ENCODE measurements at places on chromosomes 2 and 18. TPM values are rescaled to one million over a fixed set of nuclear protein-coding genes. Genes with fewer than 3 reads are reported as not detected.

DNA sequence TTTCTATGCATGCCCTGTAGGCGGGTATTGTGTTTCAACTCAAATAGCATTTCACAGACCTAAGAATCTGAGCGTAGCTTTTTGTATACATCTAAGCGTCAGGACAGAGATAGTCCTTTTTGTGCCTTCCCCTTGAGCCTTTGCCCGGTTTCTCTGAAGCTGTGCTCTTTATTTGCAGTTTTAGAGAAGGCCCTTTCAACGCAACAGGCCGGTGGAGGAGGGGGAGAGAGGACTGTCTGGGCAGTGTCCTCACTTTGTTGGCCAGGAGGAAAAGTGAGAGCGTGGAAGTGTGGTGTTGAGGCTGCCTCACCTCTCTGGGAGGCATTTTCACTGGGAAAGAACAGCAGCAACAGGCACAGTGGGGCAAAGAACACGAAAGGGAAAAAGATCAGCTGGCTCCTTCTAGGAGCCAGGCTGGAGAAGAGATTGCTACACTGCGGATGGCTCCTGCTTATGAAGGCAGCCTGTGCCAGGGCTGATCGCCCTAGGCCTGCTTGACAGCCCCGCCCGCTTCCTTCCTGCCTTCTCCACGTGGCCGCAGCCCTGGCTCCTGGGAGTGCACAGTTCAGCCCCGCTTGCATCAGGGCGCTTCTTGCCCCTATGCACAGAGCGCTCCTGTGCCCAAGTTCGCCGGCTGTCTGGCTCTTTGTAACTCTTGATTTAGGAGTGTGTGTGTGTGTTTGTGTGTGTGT, 195.6 kb upstream of the POU3F3 start:
- H3K4me1 ChIP-seq: no peaks in the 10 kb centered on the region
- DNase-seq: no peak
- no peak overlapping the region for H3K4me3 ChIP-seq
- H3K27ac ChIP-seq: no peak overlapping the region
- H3K36me3 ChIP-seq: no peaks in the 10 kb centered on the region

GRCh38 chr2:210007895-210008294, 5.5 kb downstream of the RPE start:
- H3K27ac ChIP-seq: no peak overlapping the region
- no peaks in the 10 kb centered on the region for H3K36me3 ChIP-seq
- H3K4me1 ChIP-seq: peaks cover 4% of the 10 kb centered on the region
- H3K27me3 ChIP-seq: no peaks in the 10 kb centered on the region

DNA sequence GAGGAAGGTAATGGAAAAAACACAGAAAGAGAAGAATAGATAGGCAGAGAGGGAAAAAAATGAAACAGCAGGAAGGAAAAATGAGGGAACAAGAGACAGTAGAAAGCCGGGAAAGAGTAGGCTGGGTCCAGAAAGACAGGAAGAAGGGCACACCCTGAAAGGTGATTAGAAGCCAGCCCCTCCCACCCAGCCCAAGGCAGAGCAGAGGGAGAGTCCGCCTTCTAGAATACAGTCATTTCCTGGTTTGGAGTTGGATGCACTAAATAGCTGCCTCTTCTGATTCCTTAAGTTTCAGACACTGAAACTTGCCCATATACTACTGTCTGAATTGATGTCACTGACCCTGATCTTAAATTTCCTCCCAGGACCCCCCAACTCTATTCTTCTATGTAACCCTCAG, 17.9 kb upstream of the DSG3 start:
- no peak overlapping the region for H3K27ac ChIP-seq

DNA sequence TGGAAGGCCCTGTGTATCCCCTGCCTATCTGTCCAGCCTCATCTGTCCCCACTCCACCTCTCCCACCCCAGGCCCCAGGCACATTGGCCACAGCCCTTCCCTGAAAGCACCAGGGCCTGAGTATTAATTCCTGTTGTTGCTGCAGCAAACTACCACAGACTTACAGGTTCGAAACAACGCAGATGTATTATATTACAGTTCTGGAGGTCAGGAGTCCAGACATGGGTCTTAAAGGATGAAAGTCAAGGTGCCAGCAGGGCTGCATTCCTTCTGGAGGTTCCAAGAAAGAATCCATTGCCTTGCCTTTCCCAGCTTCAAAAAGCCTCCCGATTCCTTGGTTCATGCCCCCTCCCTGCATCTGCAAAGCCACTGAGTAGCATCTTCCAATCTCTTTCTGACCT, 78.7 kb upstream of the LAPTM4A start:
- no peak overlapping the region for H3K27ac ChIP-seq
- H3K36me3 ChIP-seq: no peaks in the 10 kb centered on the region
- no peak overlapping the region for H3K4me3 ChIP-seq
- H3K27me3 ChIP-seq: no peaks in the 10 kb centered on the region
- no peaks in the 10 kb centered on the region for H3K4me1 ChIP-seq
- no peak for DNase-seq

EN1 gene
- polyA plus RNA-seq: not detected
